ENCODE measurements at places on chromosomes 12 and 14.

DNA sequence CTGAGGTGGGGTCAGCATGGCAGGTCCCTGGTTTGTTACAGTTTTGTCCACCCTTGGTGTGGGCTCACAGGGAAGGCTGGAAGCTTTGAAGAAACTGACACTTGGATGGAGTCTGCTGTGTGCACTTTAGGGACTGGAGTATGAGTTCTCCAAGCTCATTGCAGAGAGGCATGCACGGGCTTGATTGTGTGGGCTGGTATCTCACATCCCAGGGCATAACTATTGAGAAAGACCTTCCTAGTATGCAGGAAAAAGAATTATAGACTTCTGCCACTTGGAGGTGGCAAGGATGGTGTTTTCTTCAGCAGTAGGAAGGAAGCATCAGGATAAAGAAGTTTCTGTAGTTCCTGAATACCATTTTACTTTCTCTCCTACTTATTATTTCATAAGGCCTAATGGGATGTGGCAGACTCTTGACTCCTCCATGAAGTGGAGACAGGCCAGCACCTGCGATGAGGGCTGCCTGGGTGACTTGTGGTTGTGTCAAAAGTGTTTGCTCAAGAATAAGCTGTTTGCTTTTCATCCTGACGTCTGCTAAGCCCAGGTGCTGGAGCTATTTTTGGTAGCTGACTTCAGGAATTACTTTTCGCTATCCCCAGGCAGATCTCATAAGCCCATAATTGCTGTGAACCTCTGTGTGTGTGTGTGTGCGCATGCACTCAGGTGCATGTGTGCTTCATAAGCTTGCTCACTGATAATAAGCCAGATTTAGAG lies 125.8 kb downstream of the KTN1 start:
- DNase-seq, result peak; percentile 60

DNA sequence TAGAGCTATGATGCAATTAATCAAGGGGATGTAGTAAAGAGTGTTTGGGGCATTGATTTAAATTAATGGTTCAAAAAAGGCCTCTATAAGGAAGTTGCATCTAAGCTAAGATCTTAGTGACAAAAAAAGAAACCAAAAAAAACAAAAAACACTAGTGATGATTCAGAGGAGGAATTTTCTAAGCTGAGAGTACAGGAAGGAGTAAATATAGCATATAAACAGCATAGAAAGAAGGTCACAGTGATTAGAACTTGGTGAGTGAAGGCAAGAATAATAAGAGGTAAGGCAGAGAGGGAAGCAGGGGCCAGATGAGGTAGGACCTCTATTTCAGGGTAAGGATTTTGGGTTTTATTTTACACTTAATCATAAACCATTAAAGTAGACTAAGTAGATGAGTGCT lies 48.0 kb upstream of the PDZRN4 start:
- no peak for DNase-seq

GRCh38 chr14:34713681-34714319 lies 593 bp downstream of the CFL2 start:
- DNase-seq, result peak; percentile 40

- DNase-seq, result no peak
These were observed 27.0 kb upstream of the ESRRB start for GRCh38 chr14:76348898-76349297.

DNA sequence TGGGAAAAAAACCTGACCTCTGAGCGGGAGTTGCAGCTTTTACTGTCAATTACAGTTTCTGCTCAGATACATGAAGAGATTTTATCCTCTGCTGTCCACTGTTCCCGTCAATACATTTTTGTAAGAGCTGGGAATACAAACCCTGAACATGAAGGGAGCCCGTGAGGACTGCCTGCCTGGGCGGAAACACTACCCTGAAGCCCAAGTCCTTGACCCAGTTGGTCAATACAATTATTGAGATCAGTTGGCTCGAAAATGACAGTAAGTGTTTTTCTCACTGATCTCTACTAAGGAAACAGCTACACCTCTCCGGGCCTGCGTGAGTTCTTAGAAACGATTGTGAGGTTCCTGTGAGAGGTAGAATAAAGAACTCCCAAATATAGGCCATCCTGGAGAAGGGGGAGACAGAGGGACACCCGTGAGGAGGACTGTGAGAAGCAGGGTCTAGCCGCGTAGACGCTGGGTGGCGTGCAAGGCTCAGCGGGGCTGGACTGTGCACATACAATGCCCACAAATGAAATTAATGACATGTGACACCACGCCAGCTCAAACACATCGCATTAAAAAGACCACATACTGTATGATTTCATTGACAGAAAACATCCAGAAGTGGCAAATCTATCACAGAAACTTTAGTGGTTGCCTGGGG lies 509.5 kb downstream of the TMEM132D start:
- DNase-seq, result no peak

DNA sequence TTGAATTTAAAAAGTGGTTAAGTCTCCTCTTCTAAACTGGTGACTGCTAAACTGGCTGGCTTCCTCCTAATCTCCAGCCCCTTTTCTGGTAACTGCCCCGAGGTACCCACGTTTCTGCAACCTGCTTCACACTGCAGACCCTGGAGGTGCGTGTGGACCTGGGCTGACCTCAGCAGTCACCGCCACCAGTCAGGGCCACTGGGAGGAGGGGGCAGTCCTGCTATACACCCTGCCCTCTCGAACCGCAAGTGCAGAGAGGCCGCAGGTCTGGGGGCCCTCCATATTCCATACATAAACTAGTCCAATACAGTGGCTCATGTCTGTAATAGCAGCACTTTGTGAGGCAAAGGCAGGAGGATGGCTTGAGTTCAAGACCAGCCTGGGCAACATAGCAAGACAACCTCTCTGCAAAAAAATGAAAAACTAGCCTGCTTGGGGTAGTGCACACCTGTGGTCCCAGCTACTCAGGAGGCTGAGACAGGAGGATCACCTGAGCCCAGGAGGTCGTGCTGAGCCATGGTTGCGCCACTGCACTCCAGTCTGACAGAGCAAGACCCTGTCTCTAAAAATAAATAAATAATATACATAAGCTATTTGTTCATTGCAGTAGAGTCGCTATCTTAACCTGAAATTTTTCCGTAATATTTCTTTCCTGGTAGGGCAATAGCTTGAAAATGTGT lies 25.6 kb downstream of the VPS37B start:
- no peak for DNase-seq

GRCh38 chr12:93766796-93767523 lies 89.8 kb downstream of the CRADD start:
- peak; percentile 68 for DNase-seq
